CD4-positive, alpha-beta T cell treated with Interleukin-17A for 4 hours (primary cell): ENCODE measurements at places on chromosomes 7 and 10.

DNA sequence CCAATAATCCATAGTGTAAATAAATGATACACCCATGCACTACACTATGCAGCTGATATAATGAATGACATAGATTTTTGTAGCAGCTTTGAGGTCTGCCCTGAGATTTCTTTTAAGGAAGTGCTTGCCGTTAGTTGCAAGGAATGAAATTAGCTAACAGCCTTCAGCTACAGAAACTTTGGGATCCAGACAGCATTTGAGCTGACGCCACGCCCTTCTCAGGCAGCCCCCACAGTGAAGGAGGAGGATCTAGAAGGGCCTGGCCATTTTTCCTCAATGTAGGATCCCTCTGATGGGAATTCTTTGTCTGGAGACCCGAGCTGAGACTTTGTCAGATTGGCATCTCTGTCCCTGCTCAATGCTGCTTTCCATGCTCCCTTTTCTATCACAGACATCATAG is 6.1 kb upstream of the PDK4 start:
- DNase-seq: no peak

DNA sequence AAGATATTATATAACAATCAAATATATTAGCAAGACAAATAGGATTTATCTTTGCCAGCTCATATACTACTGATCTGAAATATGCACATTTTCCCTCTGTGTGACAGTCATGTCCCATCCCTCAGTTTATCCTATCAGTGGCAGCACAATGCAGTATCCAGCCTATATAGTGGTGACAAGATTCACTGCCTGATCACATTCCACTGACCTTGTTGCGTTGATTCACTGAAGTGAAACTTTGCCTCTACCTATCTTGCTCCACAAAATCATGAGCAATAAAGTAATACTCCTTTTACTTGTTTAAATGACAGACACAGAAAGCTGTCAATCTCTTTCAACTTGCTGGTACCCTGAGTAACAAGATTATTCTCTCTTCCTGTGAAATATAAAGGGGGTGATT is 6.3 kb downstream of the PSMA2 start:
- no peak for DNase-seq

DNA sequence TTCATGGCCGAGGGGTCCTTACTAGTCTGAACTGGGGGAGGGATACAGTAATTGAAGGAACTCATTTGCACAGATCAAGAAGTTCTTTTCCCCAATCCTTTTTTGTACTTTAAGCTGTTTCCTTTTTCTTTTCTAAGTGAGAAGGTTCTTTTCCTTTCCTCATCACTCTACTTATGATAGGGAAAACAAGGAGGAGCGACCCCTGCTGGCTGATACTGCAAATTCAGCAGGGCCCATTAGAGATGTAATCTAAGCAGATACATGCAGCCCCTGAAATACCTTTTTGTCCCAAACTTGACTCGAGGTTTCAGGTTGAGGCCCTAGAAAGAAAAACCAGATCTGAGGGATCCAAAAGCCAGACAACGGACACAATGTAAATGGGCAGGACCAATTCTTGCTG is 305.5 kb downstream of the DNAJB9 start:
- no peak for DNase-seq

DNA sequence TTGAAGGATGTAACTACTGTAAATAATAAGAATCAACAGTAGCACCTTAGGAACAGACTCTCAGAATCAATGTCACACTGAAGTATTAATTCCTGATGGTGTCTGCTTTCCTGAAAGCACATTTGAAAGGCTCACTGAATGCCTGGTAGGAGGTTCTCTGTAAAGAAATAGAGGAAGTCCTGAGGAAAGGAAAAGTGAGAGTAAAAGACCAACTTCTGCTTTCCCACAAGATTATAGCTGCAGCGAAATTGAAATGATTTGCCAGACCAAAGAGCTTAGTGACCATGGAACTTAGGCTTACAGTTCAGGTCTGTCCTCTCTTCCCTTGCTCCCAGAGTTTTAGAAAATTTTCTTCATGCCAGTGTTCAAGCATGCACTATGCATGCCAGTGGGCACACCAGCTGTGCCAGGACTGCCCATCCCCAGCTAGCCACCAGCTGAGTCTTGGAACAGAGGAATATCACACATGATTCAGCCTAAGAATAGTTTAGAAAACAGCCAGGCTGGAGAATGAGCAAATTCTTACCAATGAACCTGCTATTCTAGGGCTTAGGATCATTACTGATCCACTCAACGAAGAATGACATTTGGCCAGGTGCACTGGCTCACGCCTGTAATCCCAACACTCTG is 123.2 kb downstream of the HERPUD2 start:
- no peak for DNase-seq

- DNase-seq: peak; percentile 65
Measured at GRCh38 chr10:7407368-7408290, 3.2 kb downstream of the SFMBT2 start.

GRCh38 chr7:132547821-132548220 is 28.4 kb downstream of the PLXNA4 start:
- DNase-seq: no peak

- DNase-seq: no peak
Measured at GRCh38 chr10:128596906-128597305, 470.7 kb upstream of the MKI67 start.

GRCh38 chr7:154862153-154862791 is 140.7 kb downstream of the PAXIP1 start:
- no peak for DNase-seq

- peak; percentile 83 for DNase-seq
Measured at GRCh38 chr7:33109005-33109757, at the start of gene RP9. Gene RP9, minus strand, starts transcription at chr7:33109404. Its CDS starts 32 bp downstream, at chr7:33109372.
